ENCODE measurements at places on chromosomes 12 and 14.

GRCh38 chr14:94244182-94244581, 48.9 kb downstream of the SERPINA10 start:
- DNase-seq = no peak

DNA sequence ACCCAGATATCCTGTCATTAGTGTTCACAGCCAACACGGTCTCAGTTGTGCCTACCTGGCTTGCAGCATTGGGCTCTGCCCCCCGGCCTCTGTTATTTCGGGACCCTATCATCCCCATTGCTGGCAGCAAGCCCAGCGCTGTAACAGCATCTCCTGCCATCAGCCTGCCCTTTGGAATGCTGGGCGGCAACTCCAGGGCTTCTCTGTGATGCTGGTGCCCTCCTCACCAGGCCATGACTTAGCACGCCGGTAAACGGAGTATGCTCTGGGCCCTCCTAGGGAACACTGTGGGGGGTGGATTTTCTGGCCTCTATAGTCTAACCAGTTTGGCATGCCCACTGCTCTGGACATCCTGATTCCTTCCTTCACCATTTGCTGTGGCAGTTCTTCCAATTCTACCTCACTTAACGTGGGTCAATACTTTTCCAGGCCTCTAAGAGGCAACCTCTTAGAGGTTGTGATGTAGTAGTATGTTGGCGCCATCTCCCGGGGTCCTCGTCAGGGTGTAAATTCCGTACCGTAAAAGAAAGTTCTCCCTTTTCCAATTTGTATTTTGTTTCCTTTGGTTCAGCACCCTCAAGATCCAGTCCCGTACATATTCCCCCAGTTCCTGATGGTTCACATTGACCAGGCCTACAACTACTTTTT, 80.0 kb downstream of the SINHCAF start:
- DNase-seq = no peak

GRCh38 chr12:109677279-109677691, 36.3 kb upstream of the FAM222A start:
- no peak for DNase-seq

GRCh38 chr12:92574051-92574783, 128.6 kb upstream of the PLEKHG7 start:
- DNase-seq = no peak

DNA sequence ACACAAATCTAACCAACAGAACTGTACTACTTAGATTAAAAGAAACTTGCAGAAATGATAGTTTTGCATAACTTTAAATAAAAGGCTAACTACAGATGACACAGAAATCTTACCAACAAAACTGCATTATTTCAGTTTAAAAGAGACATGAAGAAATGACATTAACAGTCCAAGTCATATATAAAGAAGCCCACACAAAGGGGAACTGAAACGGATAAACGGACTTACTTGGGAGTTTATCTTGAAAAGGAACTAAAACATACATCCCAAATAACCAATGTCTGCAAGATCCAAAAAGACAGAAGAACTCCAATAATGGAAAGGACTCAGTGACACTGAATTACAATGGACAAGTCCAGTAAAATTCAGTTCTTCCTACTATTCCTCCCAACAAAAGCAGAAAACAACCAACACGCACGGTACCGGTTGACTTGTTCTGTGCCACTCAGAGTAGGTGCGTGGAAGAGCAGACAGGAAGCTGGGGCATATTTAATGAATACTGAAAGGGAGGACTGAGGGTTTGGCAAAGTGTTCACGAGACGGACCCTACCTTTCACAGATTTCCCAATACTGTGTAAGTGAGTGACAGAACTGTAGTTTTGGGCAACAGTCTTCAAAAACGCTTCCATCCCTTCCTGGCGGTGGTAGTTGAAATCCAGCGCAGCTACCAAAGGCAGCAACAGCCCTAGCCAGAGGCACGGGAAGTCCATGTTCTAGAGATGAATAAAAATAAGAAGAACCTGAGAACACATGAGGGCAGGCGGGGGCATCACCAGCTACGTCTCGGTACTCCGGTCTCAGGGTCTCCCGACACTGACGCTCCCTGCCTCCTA, 627 bp downstream of the CPM start:
- peak; percentile 7 for DNase-seq

GRCh38 chr12:41980390-41980789, 164.3 kb downstream of the GXYLT1 start:
- no peak for DNase-seq

GRCh38 chr12:103841690-103842584, 903 bp upstream of the NT5DC3 start:
- no peak for DNase-seq

DNA sequence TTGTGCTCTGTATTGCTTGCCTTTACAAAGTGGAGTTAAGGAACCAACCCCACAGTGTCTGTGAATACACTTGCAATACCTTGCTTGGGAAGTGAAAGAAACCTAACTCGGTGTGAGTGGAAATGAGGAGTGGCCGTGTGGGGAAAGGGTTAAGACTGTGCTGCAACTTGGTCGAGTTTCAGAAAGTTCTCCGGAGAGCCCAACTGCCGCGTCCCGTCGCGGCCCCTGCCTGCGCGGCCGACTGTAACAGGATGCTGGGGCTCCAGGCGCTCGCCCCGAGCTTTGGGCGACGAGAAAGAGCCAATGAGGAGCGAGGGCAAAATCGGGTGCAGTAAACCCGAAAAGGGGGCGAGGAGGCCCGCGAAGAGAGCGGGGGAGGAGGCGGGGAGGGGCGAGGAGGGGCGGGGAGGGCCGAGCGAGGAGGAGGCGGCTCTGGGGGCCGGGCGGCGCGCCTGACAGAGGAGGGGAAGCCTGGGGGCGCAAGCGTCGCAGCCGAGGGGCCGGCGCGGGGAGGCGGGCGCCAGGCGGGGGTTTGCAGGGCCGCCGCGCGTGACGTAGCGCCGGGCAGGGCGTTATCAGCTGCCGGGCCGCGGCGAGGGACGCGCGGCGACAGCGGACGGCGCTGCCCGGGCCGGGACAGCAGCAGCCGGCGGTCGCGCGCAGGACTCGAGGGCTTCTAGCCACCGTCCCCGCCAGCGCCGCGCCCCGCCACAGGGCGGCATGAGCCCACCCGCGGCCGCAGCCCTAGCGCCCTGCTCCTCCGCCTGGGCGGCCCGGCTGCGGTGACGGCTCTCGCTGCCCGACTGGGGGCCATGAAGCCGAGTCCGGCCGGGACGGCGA, at the start of gene DACT1:
Gene DACT1, plus strand, starts transcription at position 572 of the 840 bp plus-strand sequence. Its CDS starts 241 bp downstream, at position 813.
- peak; percentile 22 for DNase-seq

GRCh38 chr12:5988659-5989116, 43.6 kb upstream of the ANO2 start:
- DNase-seq = peak; percentile 51

GRCh38 chr14:39319381-39319780, 85.7 kb downstream of the MIA2 start:
- DNase-seq = no peak

DNA sequence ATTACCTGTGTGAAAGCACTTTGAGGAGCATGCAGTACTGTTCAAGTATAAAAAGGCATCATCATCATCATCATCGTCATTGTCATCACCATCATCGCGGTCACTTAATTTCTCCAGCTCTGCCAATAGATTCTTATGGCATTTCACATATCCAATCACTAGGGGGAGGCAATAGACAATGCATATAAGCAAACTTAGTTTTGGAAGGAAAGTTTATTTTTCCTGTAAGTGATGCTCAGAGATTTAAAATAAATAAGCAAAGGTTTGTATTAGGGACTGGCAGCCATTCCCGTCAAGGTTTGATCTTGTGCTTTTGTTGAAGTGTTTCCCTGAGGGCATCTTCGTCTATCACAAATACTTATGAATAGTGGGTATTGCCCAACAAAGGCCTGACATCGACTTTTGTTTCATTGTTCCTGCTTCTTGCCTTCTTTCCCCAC, 127.4 kb downstream of the KTN1 start:
- no peak for DNase-seq

DNA sequence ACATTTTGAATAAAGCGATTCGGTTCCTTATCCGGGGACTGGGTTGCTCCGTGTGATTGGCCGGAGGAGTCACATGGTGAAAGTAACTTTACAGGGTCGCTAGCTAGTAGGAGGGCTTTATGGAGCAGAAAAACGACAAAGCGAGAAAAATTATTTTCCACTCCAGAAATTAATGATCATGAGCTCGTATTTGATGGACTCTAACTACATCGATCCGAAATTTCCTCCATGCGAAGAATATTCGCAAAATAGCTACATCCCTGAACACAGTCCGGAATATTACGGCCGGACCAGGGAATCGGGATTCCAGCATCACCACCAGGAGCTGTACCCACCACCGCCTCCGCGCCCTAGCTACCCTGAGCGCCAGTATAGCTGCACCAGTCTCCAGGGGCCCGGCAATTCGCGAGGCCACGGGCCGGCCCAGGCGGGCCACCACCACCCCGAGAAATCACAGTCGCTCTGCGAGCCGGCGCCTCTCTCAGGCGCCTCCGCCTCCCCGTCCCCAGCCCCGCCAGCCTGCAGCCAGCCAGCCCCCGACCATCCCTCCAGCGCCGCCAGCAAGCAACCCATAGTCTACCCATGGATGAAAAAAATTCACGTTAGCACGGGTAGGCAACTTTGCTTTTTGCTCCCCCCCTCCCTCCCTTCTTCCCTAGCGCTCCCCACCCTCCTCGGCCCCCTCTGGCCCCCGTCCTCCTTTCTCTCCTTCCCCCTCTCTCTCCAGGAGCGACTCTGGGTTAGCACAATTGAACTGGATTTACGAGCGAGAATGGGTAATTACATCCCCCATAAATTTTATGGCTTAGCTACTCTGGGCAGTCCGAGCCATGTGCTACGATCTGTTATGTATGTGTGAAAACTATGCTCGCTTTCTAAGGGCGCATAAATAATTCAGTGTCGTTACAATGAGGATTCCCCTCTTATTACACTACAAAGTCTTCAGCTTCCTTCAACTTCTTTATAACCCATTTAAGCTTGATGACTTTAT, at the start of gene HOXC4:
Gene HOXC4, plus strand, starts transcription at position 85 of the 991 bp plus-strand sequence. Its CDS starts 88 bp downstream, at position 173.
- no peak for DNase-seq

Data from activated CD4-positive, alpha-beta T cell treated with anti-CD3 and anti-CD28 coated beads, Interleukin-2, amount 50 U/mL, for 24 hours (primary cell).